ENCODE measurements at places on chromosomes 5 and 9.

DNA sequence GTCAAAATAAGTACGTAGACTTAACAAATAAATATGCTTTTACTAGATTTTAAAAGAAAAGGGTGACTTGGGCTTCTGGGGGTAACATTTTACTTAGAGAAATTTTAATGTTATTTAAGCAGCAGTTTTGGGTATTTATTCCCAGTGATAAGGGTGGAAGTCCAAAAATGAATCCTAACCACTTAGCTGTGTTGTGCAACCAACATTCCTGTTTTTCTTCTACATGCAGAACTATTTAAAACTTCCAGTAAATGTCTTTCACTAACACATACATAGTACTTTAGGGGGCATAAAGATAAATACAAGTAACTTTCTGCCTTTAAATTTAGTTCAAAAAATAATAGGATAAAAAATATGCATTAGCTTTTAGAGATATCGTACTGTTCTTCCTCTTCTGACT lies 436.7 kb downstream of the CTNND2 start:
- no peak for DNase-seq

GRCh38 chr5:171585981-171586380 lies 166.5 kb downstream of the FGF18 start:
- no peak for DNase-seq

- DNase-seq: no peak
These were observed 21.2 kb downstream of the SYK start for GRCh38 chr9:90822866-90823265.

GRCh38 chr9:134347996-134348395 lies 21.7 kb downstream of the RXRA start:
- DNase-seq: no peak

DNA sequence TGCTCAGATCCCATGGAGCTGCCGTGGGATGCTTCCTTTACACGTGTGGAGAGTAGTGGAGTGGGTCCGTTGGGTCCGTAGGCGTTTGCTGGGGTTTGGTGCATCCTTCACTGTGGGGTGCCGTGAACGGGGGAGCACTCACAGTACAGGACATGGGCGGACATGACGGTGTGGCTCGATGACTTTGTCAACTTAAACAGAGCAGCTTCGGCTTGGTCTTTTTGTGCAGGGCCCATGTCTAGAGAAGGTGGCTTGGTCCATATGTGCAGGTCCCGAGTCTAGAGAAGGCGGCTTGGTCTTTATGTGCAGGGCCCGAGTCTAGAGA lies 26.4 kb upstream of the EXOC3 start:
- no peak for DNase-seq

GRCh38 chr9:111056538-111056937 lies 18.3 kb upstream of the LPAR1 start:
- DNase-seq: no peak

DNA sequence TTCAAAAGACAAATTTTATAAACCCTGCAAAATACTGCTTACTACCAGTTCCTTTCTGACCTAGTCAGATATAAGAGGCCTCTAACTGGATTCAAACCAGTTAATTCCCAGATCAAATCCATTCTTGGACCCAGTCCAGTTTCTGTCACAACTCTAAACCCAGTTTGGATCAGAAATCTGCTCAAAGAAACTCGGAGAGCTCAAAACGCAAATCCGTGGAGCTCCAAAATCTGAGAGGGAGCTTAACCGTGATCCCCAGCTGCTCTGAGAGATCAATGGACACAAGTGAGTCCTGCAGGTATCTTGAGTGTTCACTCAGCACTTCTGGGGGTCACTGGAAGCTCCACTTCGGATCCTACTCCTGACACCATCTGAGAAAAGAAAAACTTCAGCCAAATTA lies 348.1 kb upstream of the PTGER4 start:
- no peak for DNase-seq

DNA sequence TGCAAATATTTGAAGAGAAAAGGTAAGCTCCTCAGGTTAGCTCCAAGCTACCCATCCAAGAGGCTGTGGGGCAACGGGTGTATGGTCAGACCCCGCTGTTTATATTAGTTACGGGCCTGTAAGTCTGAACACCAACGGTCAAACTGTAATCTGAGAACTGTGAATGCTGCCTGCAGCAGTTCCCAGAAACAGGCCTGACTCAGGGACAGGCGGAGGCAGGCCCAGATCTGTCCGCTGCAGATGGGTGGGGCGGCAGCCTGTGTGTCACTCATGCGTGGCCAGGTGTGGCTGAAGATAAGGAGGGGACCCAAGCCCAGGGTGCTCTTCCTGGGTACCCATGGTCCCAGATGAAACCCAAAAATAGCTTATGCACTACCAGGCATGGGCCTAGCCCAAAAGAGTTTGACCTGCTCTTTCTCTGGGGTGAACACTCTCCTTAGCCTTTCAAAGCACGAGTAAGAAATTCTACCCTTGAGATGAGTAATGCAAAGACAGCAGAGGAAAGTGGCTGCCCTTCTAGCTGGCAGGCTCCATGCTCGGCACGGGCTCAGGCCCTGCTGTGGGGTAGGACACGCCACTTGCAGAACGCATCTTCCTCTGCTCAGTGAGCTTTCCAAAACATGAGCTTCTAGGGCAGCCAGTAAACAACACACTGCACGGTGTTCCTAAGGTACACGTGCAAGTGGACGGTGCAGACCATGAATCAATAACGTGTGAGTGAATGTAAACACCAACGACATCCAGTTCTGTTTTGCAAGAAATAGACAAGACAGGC lies 9.1 kb downstream of the UBAC1 start:
- DNase-seq: peak; percentile 98

GRCh38 chr5:54862036-54862435 lies 123.4 kb downstream of the ESM1 start:
- DNase-seq: no peak

Data from RWPE1 (cell line).